Thoracic aorta (tissue), 2 donors: ENCODE measurements at places on chromosomes 11 and 22. TPM values are rescaled to one million over a fixed set of nuclear protein-coding genes. Genes with fewer than 3 reads are reported as not detected.
A peak's percentile ranks its signal among the peaks of the same experiment; 100 is the strongest.

Gene PARVB
- 15.3 TPM for total RNA-seq

Gene MGAT3
- total RNA-seq = 3.2 TPM

Gene MS4A6E
- not detected for total RNA-seq

Gene IL17REL
- not detected for total RNA-seq

Gene C1QTNF5
- total RNA-seq = 98.2 TPM

Gene ISX
- total RNA-seq = not detected

Gene CCDC15
- total RNA-seq = 1.2 TPM

Gene NCR3LG1
- total RNA-seq = 4.2 TPM

GRCh38 chr11:72446929-72447769 lies 12.8 kb upstream of the CLPB start:
- H3K27ac ChIP-seq = no peak overlapping the region
- H3K4me3 ChIP-seq = no peak overlapping the region
- H3K27me3 ChIP-seq = no peaks in the 10 kb centered on the region
- H3K4me1 ChIP-seq = no peaks in the 10 kb centered on the region
- no peak for DNase-seq

DNA sequence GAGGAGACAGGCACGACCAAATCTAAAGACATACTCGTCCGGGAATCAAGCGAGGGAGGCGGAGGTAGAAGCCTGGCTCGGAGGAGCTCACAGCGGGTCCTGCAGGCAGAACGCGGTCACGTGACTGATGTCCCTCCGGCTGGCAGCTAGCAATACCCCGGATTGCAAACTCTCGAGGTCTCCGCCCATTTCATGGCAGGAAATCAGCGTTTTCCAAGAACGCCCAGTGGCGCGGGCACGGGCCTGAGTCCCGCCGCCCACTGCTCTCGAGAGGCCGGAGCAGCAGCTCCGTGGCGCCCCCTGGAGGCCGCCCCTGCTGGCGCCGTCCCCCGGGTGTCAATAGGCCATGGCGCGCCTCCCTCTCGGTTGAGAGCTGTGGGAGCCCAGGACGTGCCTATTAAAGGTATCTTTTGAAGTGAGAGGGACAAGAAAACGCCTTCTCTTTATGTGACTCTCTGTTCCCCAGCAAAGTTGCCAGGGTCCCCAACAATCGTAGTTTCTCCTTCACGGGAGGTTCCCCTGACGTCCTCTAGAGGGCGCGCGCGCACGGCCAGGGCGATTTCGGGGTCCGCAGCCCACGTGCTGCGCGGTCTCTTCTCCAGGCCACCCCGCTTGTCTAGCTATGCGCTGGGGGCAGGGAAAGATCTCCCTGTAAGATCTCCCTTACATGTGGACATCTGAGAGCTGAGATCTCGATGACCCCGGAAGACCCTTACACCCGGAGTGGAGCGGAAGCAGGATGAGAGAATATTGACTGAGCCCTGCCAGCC lies 37.3 kb upstream of the RBFOX2 start:
- H3K4me1 ChIP-seq = peaks cover 6% of the 10 kb centered on the region
- H3K27ac ChIP-seq = peak overlapping the region; percentile 87
- no peaks in the 10 kb centered on the region for H3K36me3 ChIP-seq
- DNase-seq = peak; percentile 84
- peak overlapping the region; percentile 72 for H3K4me3 ChIP-seq
- no peaks in the 10 kb centered on the region for H3K27me3 ChIP-seq

GRCh38 chr11:57313071-57313787 lies 11.5 kb downstream of the TNKS1BP1 start:
- H3K4me1 ChIP-seq = peaks cover 23% of the 10 kb centered on the region
- H3K27me3 ChIP-seq = no peaks in the 10 kb centered on the region
- H3K4me3 ChIP-seq = no peak overlapping the region
- DNase-seq = no peak
- no peak overlapping the region for H3K27ac ChIP-seq

GRCh38 chr11:21411104-21411503 lies 741.7 kb downstream of the NELL1 start:
- no peaks in the 10 kb centered on the region for H3K4me1 ChIP-seq
- no peak for DNase-seq

DNA sequence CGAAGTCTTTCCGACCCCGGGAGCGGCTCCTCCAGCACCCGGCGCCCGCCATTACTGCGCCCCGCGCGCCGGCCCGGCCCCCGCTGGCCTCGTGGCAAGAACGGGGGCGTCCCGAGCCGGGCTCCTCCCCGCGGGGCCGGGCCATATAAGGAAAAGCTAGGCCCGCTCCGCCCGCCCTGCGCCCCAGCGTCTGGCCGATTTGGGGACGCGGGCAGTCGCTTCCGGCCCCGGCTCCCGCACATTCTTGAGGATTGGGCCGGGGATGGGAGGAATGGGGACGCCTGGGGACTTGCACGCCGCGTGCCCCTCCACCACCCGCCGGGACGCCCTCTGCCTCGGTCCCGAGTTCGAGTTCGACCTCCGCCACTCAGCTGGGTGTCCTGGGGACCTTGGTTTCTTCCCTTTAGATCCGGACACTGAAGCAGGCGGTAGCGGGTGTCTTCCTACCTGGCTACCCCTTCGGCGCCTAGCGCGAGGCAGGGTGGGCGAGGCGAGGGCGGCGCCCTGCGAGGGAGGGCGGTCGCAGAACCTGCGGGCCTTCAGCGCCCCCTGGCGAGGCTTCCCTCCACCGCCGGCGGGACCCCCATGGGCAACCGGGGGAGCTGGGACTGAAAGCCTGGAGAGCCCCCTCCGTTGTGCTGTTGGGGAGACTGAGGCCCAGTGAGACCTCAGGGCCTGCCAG lies 3.8 kb downstream of the SMTN start:
- DNase-seq = peak; percentile 74
- peak overlapping the region; percentile 76 for H3K4me3 ChIP-seq
- peaks cover 68% of the 10 kb centered on the region for H3K4me1 ChIP-seq
- H3K27me3 ChIP-seq = no peaks in the 10 kb centered on the region

DNA sequence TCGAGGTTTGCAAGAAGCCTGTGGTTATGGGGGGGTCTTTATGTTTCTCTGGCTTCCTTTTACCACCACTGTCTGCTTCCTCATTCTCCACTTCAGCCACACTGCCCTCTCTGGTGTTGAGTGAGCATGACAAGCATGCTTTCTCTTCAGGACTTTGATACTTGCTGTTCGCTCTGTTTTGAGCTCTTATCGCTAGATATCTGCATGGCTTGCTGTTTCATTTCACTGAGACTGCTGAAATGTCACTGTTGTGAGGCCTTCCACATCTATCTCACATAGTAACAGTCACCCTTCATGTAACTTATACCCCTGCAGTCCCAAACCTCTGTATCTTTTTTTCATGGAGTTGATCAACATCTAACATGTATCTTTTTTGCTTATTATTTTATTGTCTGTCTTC lies 59.8 kb downstream of the TMEM135 start:
- no peak for DNase-seq
- H3K27me3 ChIP-seq = no peaks in the 10 kb centered on the region

DNA sequence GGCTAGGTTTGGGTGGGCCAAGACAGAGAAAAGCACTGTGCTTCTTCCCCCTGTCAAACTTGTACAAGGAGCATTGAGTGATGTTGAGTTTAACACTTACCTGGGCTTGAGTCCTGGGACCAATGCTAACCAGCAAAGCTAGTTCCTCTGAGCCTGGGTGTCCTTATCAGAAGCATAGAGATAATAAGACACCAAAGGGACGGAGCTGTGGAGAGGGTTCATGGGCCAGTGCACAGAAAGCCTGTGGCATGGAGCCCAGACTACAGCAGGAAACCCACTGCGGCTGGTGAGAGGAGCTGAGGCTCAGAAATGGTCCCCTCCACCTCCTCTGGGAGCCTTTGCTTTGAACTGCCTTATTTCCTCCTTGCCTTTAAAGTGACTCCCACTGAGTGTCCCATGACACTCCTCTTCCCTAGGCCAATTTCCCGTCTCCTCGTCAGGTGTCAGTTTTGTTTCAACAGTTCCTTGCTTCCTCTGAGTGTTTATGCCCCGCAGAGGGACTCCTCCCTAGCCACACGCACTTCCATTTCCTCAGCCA lies 9.4 kb downstream of the SLCO2B1 start:
- H3K4me3 ChIP-seq = no peak overlapping the region
- DNase-seq = no peak
- H3K4me1 ChIP-seq = no peaks in the 10 kb centered on the region
- no peak overlapping the region for H3K27ac ChIP-seq
- no peaks in the 10 kb centered on the region for H3K27me3 ChIP-seq

DNA sequence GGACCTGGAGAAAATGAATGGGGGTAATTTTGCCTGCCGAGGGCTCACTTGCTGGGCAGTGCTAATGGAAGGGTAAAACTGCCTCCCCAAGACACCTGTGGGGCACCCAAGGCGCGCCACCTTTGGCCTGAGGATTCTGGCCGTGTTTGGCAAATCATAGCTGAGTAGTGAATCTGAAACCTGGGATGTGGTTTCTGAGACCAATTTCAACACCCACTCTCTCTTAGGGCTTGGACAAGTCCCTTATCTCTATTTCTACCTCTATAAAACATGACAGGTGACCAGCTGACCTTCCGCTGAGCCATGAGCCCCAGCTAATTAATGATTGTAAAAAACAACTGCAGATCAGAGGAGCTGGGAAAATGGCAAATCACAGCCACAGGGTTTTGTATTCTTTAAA lies 1.5 kb upstream of the PACSIN3 start:
- peaks cover 50% of the 10 kb centered on the region for H3K4me1 ChIP-seq
- peak overlapping the region; percentile 81 for H3K27ac ChIP-seq
- H3K36me3 ChIP-seq = peaks cover 3% of the 10 kb centered on the region
- H3K4me3 ChIP-seq = peak overlapping the region; percentile 73
- H3K27me3 ChIP-seq = no peaks in the 10 kb centered on the region
- DNase-seq = no peak

DNA sequence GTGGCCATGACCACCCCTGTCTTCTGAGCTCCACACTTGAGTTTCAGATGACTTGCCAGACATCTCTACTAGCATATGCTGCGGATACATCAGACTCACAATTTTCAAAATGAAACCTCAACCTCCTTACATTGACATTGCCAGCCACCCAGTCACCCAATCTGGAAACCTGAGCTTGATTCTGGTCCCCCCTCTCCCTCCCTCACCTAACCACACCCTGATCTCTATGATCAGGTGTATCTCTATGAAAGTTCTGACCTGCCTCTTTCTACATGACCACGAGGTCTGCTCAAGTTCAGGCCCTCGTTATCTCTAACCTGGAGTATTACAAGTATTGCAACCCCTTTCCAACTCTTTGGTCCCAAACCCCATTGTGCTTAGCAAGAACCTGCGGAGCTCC lies 254.1 kb downstream of the KIRREL3 start:
- no peaks in the 10 kb centered on the region for H3K27me3 ChIP-seq
- no peaks in the 10 kb centered on the region for H3K4me1 ChIP-seq
- H3K27ac ChIP-seq = no peak overlapping the region
- no peak for DNase-seq

DNA sequence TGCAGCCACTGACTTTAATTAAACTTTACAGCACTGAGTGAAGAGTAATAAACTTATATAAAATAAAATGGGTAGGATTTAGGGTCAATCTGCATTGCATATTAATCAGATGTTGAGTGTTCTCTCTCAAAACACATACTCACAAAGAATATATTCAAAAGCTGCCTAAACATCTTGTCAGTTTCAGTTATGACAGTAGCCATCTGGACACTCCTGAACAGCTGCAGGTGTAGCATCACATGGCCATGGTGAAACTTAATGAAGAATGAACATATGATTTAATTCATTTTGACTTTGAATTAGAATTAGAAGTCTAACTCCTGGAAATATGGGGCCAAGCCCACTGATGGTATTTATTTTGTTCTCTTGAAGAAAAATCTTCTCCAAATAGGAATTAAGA lies 684.3 kb upstream of the RAG2 start:
- H3K4me1 ChIP-seq = no peaks in the 10 kb centered on the region
- no peak overlapping the region for H3K4me3 ChIP-seq
- DNase-seq = no peak
- H3K27ac ChIP-seq = no peak overlapping the region
- no peaks in the 10 kb centered on the region for H3K27me3 ChIP-seq

DNA sequence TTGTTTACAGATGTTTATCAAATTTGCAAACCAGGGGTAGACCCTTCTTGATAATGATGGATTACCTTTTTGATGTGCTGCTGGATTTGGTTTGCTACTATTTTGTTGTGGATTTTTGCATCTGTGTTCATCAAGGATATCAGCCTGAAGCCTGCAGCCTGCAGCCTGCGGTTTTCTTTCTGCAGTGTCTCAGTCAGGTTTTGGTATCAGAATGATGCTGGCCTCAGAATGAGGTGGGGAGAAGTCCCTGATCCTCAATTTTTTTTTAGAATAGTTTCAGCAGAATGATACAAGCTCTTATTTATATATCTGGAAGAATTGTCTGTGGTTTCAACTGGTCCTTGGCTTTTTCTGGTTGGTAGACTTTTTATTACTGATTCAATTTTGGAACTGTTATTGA lies 19.7 kb upstream of the RAB38 start:
- H3K4me1 ChIP-seq = no peaks in the 10 kb centered on the region
- no peak for DNase-seq
- no peaks in the 10 kb centered on the region for H3K27me3 ChIP-seq

DNA sequence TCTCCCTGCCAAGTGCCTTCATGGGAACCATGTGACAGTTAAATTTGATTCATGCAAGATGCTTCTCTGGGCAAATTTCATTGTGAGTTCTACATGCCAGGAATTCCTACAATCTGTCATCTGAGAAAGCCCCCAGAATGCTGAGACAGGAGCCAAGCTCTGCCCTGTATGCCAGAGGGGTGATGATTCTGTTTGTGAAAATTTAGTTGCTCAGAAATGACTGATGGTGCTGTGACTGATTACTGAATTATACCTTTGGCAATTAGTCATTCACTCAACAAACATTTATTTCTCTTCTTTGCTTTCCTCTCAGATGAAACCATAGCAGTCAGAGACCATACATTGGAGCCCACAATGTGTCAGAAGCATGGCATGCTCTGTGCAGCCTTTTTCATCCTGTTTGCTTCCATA lies 69.0 kb upstream of the ZBED5 start:
- no peak for DNase-seq
- H3K27ac ChIP-seq = peak overlapping the region; percentile 35
- no peaks in the 10 kb centered on the region for H3K27me3 ChIP-seq
- H3K4me1 ChIP-seq = peaks cover 2% of the 10 kb centered on the region
- no peak overlapping the region for H3K4me3 ChIP-seq

DNA sequence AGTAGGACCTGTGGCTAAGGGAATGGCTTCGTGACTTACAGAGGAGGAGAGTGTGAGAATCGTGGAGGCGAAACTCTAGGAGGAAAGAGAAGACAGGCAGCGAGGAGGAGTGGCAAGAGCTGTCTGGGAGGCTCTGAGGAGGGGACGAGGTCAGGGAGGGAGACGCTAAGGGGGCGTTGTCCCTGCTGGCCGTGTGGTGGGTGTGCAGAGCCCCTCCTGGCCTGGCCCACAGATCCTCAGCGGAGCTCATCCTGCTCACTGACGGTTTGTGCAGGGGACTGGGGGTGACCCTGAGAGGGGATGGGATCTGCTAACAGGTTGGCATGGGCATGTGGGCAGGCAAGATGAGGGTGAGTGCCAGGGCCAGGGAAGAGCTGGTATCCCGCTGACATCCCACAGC lies 56.5 kb upstream of the PRR5 start:
- H3K27me3 ChIP-seq = no peaks in the 10 kb centered on the region
- H3K4me3 ChIP-seq = no peak overlapping the region
- no peaks in the 10 kb centered on the region for H3K4me1 ChIP-seq
- DNase-seq = no peak

GRCh38 chr11:77199137-77199745 lies 71.2 kb downstream of the MYO7A start:
- no peaks in the 10 kb centered on the region for H3K36me3 ChIP-seq
- no peaks in the 10 kb centered on the region for H3K4me1 ChIP-seq
- H3K27ac ChIP-seq = no peak overlapping the region
- H3K4me3 ChIP-seq = no peak overlapping the region
- H3K27me3 ChIP-seq = no peaks in the 10 kb centered on the region
